BJ (cell line): ENCODE measurements at places on chromosomes 16 and 17. TPM values are rescaled to one million over a fixed set of nuclear protein-coding genes. Genes with fewer than 3 reads are reported as not detected.

- no peak for DNase-seq
Measured at GRCh38 chr16:69894676-69895075, 56.5 kb upstream of the CLEC18A start.

GRCh38 chr16:11682655-11683096 is 14.4 kb downstream of the SNN start:
- DNase-seq, result peak; percentile 84

- DNase-seq, result no peak
Measured at GRCh38 chr17:49508061-49508865, 13.2 kb downstream of the NGFR start.

GRCh38 chr16:89696670-89697128 is 4.8 kb downstream of the SPATA2L start:
- no peak for DNase-seq

DNA sequence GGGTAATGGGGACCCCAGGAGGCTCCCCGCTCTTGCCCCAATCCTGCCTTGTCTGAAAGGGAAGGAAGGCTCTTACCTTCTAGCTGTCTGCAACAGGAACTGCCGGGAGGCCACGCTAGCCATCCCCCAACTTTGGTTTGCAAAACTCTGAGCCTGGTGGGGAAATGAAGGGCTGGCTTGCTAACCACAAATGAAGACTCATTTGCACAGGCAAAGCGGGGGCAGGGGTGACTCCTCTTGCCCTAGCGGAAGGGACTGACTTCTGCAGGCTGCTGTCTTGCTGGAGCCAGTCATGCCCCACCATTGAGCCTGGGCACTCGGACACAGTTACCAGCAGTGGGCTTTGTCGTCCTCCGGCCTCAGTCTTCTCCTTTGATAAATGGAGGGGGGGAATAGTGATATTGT is 52.6 kb downstream of the PLCG2 start:
- no peak for DNase-seq

- no peak for DNase-seq
Measured at GRCh38 chr16:68728523-68728922, 8.6 kb upstream of the CDH1 start.

The CXCL16 gene
- 2.2 and 3.3 TPM in 2 replicates for polyA plus RNA-seq

The MSI2 gene
- 9.2 and 11.6 TPM in 2 replicates for polyA plus RNA-seq

The KRTAP16-1 gene
- polyA plus RNA-seq, result not detected in 2 replicates

The TP53TG3B gene
- polyA plus RNA-seq, result not detected in 2 replicates

The KIF19 gene
- polyA plus RNA-seq, result not detected in 2 replicates
